ENCODE measurements at places on chromosomes 4 and X. TPM values are rescaled to one million over a fixed set of nuclear protein-coding genes. Genes with fewer than 3 reads are reported as not detected.

- no peak for DNase-seq
Observed at GRCh38 chr4:86026720-86027119, 333.1 kb downstream of the MAPK10 start.

The SHROOM3 gene
- total RNA-seq: 73.6 TPM

DNA sequence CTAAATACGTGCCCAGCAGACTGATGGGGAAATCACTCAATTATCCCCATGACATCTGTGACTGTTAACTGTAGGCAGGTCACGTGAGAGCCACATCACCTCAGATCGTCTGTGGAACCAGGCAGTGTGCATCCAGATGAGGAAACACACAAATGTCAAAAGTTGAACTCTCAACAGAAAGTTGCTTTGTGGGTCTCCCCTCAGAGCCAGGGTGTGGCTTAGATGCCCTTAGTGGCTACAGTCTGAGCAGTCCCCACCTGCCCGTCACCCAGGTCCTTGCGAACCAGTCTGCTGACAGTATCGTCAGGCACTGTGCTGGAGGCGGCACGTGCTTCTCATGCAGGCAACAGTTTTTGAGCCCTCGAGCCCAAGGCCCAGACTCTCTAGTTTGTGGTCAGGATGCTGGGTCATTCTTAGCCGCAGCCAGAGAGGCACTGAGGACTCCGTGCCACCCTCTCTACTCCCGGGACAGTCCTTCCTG is 10.8 kb downstream of the TMEM187 start:
- DNase-seq: no peak

GRCh38 chr4:106512706-106513105 is 144.1 kb upstream of the GIMD1 start:
- DNase-seq: no peak

DNA sequence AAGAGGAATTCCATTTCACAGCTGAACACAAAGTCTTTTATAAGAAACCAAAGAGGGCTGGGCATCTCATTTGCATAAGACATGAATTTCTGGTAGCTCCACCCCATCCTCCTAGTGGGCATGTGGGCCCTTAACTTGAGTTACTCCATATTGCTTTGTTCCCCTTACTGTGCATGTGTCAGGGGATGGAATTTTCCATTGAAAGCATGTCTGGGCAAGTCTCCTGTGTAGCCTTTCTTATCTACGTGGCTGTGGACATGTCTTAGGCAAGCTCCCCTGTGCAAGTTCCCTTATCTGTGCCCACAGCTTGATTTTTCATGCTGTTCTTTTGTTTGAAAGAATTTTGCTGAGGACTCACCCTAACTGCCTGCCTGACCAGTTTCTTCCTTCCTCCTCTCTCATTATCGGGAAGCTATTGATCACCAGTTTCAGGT is 123.5 kb upstream of the JADE1 start:
- DNase-seq: no peak
